ENCODE measurements at places on chromosomes 3 and 15. TPM values are rescaled to one million over a fixed set of nuclear protein-coding genes. Genes with fewer than 3 reads are reported as not detected.
A peak's percentile ranks its signal among the peaks of the same experiment; 100 is the strongest.

NAALADL2 gene
- total RNA-seq = 4.3 TPM

FBXO40 gene
- not detected for total RNA-seq

TNIK gene
- total RNA-seq = 32.3 TPM

CKMT1A gene
- 4.9 TPM for total RNA-seq

C3orf85 gene
- not detected for total RNA-seq

POMGNT2 gene
- total RNA-seq = 19.8 TPM

RCCD1 gene
- 20.6 TPM for total RNA-seq

KNG1 gene
- not detected for total RNA-seq

GRCh38 chr3:50161320-50161719 is 6.2 kb downstream of the SEMA3F start:
- no peak for DNase-seq

GRCh38 chr3:14352002-14352627 is 50.3 kb upstream of the SLC6A6 start:
- DNase-seq = no peak

- no peak for DNase-seq
Measured at GRCh38 chr3:174618368-174619080, 240.6 kb upstream of the NAALADL2 start.

- DNase-seq = no peak
Measured at GRCh38 chr3:104887069-104887468, 479.6 kb upstream of the ALCAM start.

- no peak for DNase-seq
Measured at GRCh38 chr15:72271895-72272212, 500 bp downstream of the PARP6 start.

GRCh38 chr3:107668963-107669362 is 146.2 kb downstream of the BBX start:
- DNase-seq = no peak

DNA sequence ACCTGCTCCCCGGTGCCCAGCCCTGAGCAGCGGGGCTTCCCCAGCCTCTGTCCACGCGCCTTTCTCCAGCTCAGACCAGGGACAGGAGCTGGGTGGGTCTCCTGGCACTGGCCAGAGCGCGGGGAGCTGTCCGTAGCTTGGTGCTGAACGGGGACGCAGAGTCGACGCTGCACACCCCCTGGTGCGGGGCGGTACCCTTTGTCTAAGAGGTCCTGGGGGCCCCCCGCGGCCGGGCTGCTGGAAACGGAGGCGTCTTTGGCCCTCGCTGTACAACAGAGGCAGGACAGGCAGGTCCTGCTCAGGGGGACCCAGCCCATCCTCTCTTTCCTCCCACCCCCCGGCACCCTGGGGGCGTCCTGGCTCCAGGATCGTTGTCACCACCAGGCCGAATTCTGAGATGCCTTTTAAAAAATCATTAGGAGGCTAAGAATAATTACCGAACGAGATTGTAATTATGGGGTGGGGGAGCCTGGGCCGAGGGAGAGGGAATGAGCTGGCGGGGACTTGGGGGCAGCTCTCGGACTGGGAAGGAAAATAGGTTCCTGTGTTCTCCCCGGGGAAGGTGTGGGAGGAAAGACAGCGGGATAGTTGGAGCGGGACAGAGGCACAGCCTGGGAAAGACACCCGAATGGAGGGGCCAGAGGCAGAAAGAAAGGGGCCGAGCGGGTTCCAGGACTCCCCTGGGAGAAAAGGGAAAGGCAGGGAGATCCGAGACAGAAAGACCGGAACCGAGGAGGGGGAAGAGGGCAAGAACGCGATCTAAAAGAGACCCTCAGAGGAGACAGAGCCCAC is 4.1 kb upstream of the SKOR1 start:
- peak; percentile 67 for DNase-seq

DNA sequence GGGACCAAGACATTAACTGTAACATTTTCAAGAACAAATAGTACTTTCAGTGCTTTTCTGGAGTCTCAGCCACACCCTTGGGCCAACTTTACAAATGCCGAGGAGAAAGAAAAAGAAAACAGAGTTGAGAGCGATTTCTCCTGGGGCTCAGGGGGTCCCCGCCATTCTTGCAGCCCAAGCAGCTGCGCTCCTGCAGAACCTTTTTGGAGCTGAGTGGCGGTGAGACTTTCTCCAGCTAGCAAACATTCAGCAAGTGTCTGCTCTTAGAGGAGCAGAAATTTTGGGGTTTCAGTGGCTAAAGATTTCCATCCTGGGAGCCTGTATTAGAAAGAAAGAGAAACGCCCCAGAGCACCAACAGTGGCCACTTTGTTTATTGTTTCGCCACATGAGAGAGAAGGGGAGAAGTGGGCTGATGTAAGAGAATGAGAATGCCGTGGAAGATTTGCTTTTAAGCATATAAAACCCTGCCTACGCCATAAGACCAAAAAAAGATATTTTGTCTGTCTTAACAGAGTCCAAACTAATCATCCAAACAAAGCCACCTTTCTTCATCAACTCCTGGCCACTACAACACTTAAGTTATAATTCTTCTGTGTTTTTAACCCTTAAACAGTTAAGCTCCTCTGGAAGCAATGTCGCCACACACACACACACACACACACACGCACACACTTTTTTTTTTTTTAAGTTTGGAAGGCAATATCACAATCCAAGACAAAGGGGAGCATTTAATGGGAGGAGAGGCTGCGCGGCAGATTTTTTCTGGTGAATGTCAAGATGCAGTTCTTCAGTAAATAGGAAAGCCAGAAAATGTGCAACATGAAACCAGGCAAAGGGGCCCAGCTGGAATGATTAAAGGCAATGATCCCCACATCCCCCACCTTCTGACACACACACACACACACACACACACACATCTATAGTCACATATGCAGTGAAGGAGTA is 19.2 kb downstream of the EID1 start:
- peak; percentile 39 for DNase-seq

DNA sequence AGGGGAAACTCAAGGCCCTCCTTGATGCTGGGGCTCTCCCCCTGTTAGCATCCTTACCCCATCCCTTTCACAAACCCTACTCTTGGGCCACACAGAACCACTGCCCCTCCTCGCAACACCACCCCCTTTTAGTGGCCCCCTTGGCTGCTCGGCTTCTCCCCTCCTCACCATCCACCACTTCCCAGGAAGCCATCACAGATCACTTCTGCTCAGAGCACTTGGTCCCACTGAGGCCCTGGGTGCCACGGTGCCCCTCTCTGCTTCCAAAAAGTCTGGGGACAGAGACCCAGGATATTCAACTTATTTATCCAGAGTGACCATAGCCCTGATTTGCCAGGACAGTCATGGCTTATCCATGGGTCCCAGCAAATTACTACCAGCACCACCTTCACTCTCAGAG is 2.4 kb downstream of the RHCG start:
- no peak for DNase-seq

- DNase-seq = no peak
Measured at GRCh38 chr3:61369678-61370077, 118.4 kb upstream of the FHIT start.

- no peak for DNase-seq
Measured at GRCh38 chr3:197404754-197405153, 106.3 kb upstream of the DLG1 start.

- no peak for DNase-seq
Measured at GRCh38 chr3:80580146-80580545, 812.3 kb upstream of the ROBO1 start.

Measured in neural crest cell (in vitro differentiated cells).